H4 (cell line): ENCODE measurements at places on chromosomes 6 and 20. TPM values are rescaled to one million over a fixed set of nuclear protein-coding genes. Genes with fewer than 3 reads are reported as not detected.
A peak's percentile ranks its signal among the peaks of the same experiment; 100 is the strongest.

DNA sequence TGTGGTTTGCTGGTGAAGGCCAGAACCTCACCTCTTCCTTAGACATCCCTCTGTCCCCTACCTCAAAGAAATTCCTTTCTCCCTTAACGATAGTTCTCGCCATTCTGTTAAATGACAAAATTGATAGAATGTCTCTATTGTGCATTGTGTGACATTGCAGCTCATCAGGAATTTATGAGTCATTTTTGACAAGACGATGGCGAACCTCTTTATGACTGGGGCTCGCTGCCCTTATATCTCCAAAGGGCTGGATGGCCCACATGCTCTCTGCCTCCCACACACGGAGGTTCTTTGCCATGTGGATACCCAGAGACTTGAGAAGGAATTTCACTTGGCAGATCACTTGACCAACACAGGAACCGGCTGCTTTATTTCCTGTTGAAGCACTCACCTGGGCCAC lies 66.8 kb upstream of the RPS6KA2 start:
- DNase-seq, result no peak

DNA sequence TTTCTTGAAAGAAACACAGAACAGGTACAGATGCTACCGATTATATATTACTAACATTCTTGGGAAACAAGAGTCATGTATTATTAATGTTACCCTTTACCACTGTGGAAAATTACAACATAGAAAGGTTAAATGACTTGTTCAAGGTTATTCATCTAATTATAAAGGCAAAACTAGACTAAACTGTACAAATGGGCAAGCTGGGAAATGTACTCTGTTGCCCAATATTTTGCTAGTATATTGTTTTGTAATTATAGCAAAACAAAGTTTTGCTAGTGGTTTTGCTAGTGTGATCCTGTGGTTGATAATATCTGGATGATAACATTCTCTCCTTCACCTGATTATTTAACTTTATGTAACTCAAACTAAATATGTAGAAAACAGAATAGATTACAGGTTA lies 96.5 kb downstream of the TINAG start:
- no peak for DNase-seq

DNA sequence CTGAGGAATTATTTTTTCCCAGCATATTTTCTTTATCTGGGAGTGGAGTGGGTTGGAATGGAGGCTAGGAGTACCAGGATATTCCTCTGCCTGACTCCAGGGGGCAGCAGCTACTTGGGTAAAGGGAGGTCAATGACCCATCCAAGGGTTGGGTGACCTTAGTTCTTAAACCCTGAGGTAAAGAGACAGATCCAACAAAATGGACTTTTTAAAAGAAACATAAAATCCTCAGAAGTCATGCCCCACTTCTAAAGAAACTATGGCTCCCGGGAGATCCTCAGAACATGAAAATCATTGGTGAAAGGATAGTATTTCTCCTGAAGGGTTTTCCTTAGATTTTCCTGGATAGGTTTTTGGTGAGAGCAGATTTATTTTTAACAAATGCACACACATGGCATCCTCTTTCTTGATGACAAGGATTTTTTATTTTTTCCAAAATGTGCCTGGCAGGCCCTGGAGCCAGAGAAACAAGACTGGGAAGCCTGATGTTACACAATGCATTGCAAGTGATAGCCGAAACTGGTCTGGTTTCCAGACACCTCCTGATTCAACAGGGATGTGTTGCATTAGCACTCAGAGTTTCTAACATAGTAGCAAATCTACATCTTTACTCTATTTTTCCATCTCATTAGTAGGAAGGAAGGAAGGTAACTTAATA lies 240.9 kb upstream of the BTBD3 start:
- DNase-seq, result peak; percentile 49

DNA sequence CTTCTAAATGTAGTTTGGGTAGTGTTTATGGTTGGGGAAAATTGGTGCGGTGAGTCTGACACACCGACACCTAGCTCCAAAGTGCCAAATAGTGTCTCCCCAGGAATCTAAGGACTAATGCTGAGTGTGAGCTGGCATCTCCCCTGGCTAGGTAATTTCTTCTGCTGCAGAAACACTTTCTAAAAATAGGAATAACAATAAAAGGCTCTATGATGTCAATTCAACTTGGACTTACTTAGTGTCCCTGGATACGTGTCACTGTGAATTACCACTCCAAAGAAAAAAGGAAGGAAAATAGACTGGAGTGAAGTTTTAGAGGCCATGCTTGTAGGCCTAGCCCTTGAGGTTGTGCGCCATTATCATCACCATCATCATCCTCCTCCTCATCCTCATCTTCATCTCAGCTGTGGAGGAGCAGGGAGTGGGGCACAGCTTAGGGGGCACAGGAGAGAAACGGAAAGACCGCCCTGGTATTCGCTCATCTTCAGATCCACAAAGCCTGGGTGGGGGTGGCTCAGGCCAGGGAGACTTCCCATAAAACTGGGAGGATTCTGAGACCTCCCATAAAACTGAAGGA lies 89.6 kb downstream of the TBC1D7 start:
- DNase-seq, result no peak

HLA-DQA2 gene
- not detected in 2 replicates for total RNA-seq

ERVFRD-1 gene
- total RNA-seq, result not detected in 2 replicates
